ENCODE measurements at places on chromosomes 7 and 10.

GRCh38 chr7:150862356-150862755, 10.0 kb downstream of the AOC1 start:
- no peak for DNase-seq

DNA sequence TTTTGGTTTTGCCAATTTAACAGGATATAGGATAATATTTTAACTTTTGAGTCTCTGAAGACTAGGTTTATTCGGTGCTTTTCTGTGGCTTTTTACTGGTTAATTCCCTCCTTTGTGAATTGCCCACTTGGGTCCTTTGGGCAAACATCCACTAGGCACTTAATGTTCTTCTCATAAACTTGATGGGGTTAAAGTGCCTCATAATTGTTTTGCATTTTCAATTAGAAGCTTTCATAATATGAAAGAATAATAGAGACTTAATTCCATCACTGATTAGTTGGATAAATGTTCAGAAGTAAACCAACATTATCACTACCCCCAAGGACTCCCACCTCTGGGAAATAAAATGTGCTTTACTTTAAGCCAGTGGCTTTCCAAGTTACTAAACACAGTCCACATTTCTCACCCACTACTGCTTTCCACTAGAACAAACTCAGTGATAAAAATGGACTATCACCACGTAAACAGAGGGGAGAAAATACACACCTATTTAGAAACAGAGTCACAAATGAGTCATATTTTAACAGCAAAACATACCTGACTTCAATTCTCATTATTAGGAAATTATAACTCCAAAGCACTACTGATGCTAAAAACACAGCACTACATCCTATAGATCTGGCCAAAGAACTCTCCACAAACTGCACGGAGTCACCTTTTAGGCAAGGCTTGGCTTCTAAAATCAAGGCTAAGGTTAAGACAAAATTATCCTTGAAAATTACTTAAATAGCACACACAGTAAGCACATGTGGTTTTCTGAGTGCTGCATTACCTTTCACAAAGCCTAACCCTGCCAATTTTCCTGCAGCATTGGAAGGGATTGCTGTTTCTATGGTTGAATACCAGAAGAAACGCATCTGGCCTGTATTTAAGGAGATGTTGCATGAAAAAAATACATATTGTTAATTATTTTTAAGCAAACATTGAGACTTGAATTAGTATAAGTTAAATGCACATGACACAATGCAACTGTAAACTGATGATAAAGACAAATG, 41.2 kb downstream of the PARD3 start:
- no peak for DNase-seq

- DNase-seq = peak; percentile 98
These were observed 259.7 kb upstream of the FERD3L start for GRCh38 chr7:19404912-19405329.

DNA sequence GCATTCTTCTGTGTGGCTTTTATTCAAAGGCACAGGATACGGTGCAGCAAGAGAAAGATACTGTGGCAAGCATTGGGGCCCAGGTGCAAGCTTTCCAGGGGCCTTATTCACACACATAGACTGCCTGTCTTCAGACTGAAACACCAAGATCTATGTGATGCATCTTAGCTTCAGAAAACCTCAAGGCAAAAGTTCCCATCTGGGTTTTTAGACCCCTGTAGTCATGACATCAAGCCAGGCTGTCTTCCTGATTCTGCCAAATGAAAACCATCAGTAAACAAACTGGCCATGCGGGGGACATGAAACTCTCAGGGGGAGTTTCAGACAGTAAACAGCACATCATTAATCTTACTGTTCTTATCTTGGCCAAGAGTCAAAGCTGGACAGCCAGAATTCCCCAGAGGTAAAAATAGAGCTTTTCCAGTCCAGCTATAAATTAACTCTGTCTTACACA, 9.8 kb downstream of the AGBL3 start:
- no peak for DNase-seq

GRCh38 chr7:34900891-34901513, 136.3 kb downstream of the DPY19L1 start:
- DNase-seq = no peak

- no peak for DNase-seq
These were observed 78.9 kb downstream of the CUX1 start for GRCh38 chr7:101896316-101896715.

DNA sequence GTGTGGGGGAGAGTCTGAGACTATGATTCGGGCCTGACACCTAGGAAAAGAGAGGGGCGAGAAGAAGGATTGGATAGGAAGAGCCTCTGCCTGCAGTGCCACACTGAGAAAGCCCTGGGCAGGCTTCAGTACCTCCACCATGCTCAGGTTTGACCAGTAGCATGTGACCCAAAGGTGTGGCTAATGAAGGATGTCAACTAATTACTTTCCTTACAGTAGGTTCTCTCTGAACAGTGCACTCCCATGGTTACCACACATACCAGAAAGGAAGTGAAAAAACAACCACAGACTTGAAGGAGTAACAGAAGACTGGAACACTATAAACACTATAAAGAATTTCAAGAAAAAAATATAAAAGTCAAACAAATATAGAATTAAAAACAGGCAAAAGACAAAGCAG, 46.2 kb downstream of the SEM1 start:
- no peak for DNase-seq

GRCh38 chr7:32502728-32503127, 7.4 kb downstream of the AVL9 start:
- no peak for DNase-seq

DNA sequence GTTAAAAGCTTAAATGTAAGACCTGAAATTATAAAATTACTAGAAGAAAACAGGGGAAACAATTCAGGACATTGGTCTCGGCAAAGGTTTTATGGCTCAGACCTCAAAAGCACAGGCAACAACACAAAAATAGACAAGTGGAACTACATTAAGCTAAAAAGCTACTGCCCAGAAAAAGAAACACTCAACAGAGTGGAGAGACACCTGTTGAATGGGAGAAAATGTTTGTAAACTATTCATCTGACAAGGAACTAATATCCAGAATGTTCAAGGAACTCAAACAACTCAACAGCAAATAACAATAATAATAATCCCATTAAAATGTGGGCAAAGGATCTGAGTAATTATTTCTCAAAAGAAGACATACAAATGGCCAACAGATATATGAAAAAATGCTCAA, 170.4 kb downstream of the FRMD4A start:
- no peak for DNase-seq

DNA sequence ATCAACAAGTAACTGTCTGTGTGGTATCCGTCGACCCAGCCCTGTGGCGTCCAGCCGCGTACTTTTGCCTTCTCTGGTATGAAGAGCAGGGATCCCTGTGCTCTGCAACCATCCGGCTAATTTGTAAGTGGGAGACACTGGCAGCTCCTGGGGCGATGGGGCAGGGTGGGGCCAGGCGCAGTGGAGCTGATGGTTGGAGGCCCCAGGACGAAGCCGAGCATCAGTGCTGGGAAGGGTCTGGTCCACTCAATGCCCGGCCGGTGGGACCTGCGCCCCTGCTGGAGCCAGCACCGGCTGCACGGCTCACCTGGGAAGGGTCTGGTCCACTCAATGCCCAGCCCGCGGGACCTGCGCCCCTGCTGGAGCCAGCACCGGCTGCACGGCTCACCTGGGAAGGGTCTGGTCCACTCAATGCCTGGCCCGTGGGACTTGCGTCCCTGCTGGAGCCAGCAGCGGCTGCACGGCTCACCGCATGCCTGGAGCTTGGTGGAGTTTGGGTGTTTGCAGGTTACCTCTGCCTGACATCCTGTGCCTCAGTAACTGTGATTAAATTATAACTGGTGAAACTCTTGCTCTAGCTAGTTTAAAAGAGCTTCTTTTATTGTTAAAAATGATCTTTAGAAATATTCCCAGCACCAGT, 96.1 kb downstream of the NKX6-2 start:
- DNase-seq = no peak

DNA sequence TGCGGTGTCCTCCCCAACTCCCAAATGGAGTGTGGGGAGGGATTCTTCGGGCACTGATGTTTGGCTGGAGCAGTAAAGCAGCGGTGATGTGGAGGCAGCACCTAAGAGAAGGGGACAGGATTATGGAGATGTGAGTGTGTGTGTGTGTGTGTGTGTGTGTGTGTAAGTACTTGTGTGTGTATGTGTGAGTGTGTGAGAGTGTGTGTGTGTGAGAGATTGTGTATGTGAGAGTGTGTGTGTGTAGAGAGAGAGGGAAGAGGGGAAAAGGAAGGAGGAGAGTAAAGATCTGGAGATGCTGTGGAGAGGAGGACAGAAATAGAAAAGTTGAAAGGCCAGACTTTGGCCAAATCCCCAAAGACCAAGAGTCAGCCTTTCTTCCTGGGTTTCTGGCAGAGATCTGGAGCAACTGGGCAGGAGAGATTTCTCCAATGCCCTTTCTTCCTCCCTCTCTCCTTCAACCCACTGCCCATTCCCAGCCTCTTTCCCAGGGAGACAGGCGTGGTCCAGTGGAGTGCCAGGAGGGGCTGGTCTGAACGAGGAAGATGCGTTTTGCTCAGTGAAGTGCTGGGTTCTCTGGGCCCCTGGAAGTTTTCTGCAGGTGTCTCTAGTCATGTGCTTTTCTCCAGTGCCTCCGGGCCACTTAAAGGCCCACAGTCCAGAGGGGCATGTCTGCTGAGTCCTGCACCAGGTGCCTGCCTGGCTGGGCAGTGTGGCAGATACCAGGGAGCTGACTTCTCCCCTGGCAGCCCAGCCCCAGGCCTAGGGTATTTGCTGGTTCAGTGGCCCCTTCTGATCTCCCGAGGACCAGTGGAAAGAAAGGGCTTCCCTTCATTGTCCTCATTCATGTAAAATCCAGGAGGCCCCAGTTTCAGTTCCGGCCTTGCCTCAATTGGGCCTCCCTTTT, 60.5 kb downstream of the HK1 start:
- DNase-seq = no peak

GRCh38 chr10:30591249-30591670, 38.3 kb downstream of the LYZL2 start:
- peak; percentile 59 for DNase-seq

- DNase-seq = no peak
These were observed 16.3 kb downstream of the LIPA start for GRCh38 chr10:89235073-89235798.

DNA sequence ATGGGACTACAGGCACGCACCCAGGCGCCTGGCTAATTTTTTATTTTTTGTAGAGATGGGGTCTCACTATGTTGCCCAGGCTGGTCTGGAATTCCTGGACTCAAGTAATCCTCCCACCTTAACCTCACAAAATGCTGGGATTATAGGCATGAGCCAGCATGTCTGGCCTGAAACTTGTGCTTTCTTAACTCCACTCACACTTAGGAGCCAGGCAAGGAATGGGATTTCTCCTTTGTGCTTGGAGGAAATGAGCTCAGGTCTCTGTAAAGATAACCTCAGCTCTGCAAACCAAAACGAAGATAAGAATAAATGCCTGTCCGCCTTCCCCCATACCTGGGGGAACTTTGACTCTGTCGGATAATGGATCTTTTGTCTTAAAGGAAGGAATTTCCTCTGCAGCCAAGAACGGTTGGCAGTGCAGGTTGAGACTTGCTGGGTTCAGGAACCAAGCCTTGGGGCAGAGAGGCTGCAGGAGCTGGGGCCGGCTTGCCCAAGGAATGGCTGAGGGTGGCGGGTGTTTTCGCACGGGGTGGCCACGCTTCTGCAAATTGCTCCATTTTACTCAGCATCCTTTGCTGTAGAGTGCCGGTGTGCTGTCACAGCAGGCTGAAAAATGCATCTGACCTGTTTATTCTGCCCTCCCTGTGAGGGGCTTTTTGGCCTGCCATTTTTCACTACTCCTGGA, 174.2 kb downstream of the KIAA1217 start:
- no peak for DNase-seq

GRCh38 chr10:77887631-77888355, 38.8 kb downstream of the DLG5 start:
- DNase-seq = no peak

All from EL (cell line).